ENCODE measurements at places on chromosomes 11 and 22.

GRCh38 chr11:62545437-62546243 is 966 bp downstream of the AHNAK start:
- no peak for DNase-seq

GRCh38 chr11:27874998-27875830 is 175.0 kb upstream of the BDNF start:
- no peak for DNase-seq

DNA sequence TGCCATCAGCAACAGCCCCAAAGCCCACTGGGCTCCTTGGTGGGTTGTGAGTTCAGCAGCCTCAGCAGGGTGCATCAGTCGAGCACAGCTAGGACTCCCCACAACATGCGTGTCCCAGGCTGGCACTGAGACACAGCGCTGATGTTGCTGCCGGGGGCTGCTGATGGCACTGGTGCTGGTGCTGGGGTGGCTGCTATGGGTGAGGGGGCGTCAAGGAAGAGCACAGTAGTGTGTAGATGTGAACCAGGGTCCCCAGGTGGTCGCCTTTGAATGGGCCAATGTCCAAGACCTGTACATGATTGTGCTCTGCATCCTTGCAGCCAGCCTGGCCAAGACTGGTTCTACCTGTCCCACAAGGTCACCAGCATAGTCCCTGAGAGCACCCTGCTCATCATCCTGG is 121.3 kb upstream of the SERPIND1 start:
- no peak for DNase-seq

DNA sequence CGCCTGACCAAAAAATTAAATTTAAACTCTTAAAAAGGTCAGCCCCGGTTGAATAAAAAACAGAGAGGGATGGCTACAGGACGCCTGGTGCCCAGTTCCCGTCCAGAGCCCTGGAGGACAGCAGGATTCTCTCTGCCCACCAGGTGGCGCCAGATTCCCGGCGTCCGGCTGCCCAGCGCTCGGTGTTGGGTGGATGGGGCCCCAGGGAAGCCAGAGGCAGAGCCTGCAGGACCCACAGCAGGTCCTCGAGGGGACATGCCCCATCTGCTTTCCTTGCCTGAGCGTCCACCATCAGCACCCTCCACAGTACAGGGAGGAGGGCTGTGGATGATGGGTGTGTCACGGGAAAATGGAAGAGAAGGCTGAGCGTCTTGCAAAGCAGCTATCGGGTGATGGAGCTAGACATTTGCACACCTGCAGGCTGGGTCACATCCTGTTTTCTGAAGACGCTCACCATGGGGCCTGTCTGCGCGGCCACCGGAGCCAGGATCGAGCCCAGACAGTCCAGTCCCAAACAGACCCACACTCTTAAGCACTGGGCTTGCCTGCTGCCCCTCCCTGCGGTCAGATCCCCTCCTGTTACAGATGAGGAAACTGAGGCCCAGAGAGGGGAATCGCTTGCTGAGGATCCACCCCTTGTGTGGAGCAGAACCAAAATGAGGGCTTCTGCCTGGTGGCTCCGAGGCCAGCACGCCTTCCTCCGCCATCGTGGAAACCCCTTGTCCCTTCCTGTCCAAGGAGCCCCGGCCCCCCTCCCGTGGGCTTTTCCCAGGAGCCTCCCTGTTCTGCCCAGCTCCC is 18.5 kb upstream of the CBX7 start:
- DNase-seq: no peak

GRCh38 chr22:42945736-42946135 is 69.2 kb downstream of the PACSIN2 start:
- no peak for DNase-seq

Data from NCI-H524 treated with DMSO at 0.1 percent for 48 hours (cell line).